Thyroid gland (tissue), 4 donors: ENCODE measurements at places on chromosomes 1 and 21. TPM values are rescaled to one million over a fixed set of nuclear protein-coding genes. Genes with fewer than 3 reads are reported as not detected.

- DNase-seq: no peak
Observed at GRCh38 chr1:91502672-91503184, 2.1 kb downstream of the CDC7 start.

DNA sequence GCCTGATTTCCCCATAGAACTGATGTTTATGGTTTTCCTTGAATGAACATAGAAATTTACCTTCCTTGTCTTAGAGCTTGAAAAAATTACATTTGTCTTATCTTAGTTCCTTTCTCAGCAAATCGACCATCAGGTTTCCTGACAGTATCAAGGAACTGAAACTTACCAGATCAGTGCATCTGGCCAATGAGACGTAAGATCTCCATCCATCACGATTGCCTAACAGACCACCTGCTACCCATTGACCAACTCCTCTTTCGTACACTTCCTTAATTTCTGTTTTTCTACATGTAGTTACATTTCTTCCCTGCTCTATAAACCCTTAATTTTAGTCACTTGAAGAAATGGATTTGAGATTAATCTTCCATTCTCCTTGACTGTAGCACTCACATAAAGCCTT, 57.4 kb upstream of the TMPRSS15 start:
- DNase-seq: no peak

The SLFNL1 gene
- total RNA-seq: 1.0 TPM

GRCh38 chr1:113875714-113876113, 4.2 kb upstream of the PTPN22 start:
- no peak for DNase-seq

DNA sequence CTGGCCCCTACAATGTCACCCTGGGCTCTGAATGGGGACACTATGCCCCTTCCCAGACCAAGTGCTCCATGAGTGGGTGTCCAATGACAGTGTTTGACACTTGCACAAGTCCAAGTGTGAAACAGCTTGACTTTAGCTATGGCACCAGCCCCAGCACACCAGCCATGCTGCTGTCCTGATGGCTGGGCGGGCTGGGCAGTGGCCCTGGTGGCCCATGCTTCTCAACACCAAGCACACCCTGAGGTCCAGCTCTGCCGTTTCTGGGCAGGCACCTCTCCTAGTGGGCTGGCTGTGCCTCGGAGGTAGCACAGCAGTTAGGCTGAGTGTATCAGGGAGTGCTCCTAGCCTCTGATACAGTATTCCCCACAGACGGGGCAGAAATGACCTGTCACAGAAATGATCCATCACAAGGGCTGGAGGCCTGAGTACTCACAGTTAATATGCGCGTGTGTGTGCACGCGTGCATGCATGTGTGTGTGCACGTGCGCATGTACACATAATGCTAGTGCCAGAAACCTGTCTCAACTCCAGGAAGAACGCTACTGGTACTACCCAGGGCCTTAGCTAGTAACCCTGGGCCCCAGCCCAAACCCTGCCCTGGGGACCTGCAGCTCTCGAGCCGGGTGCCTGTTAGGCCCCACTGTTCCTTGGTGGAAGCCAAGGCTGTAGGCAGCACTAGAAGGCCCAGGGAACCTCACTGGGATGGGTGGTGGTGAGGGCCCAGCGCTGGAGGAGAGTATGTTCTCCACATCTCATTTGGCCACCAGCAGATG, 134.0 kb downstream of the DMRTB1 start:
- DNase-seq: no peak

- DNase-seq: no peak
Observed at GRCh38 chr1:212618466-212619210, 10.1 kb downstream of the ATF3 start.
